ENCODE measurements at places on chromosomes 5 and 9.

DNA sequence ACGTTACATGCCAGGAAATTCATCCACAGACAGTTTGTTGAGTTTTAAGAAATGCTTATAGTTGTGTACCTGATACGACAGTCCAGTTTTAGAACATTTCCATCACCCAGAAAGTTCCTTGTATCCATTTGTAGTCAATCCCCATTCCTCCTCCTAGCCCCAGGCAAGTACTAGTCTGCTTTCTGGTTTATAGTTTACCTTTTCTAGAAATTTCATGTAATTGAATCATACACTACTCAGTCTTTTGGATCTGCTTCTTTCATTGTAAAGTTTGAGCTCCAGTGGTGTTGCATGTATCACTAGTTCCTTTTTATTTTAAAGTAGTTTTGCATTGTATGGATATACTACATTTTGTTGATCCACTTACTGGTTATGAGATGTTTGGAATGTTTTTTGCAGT lies 291.2 kb downstream of the AOPEP start:
- no peak for DNase-seq

DNA sequence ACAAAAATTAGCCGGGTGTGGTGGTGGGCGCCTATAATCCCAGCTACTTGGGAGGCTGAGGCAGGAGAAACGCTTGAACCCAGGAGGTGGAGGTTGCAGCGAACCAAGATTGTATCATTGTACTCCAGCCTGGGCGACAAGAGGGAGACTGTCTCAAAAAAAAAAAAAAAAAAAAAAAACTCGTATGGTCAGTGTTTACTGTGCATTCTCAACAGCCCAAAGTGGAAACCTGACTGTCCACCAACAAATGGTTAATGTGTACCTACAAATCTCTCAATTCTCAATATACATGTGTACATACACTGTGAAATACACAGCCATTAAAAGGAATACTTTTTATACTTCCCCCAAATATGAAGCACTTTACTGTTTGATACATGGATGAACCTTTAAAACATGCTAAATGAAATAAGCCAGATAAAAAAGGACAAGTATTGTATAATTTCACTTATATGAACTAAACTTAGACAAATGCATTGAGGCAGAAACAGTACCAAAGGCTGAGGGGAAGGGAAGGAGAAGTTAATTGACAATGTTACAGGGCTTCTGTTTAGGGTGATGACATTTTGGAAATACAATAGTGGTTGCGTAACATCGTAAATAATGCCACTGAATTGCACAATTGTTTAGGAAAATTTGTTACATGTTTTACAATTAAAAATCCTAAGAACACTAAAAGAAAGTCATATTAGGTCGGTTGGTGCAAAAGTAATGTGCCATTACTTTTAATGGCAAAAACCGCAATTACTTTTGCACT lies 16.5 kb downstream of the DNAJA1 start:
- no peak for DNase-seq

- no peak for DNase-seq
Measured at GRCh38 chr9:30065888-30066287, 2318.6 kb upstream of the ACO1 start.

DNA sequence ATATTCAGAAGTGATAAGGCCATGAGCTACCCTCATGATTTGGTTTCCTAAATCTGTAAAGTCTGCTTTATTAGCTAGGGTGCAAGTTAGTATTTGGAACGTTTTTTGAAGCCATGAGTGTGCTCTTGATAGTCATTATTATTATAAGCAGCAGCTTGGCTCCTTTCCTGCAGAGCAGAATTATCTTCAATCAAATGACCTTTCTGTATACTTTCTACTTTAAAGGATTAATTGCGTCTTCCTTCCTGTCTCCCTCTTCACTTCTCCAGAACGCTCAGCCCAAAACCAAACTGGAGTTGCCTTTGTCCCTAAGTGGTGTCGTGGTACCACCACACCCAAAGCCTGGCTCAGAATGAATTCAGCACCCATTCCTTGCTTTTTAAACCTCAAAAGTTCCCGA lies 211.3 kb downstream of the ARHGAP26 start:
- DNase-seq: no peak

- no peak for DNase-seq
Measured at GRCh38 chr9:76818271-76818670, 54.0 kb downstream of the PCA3 start.

- peak; percentile 84 for DNase-seq
Measured at GRCh38 chr9:136644593-136645351, 17.9 kb upstream of the EGFL7 start.

- DNase-seq: no peak
Measured at GRCh38 chr5:114054594-114054993, 307.3 kb upstream of the KCNN2 start.

DNA sequence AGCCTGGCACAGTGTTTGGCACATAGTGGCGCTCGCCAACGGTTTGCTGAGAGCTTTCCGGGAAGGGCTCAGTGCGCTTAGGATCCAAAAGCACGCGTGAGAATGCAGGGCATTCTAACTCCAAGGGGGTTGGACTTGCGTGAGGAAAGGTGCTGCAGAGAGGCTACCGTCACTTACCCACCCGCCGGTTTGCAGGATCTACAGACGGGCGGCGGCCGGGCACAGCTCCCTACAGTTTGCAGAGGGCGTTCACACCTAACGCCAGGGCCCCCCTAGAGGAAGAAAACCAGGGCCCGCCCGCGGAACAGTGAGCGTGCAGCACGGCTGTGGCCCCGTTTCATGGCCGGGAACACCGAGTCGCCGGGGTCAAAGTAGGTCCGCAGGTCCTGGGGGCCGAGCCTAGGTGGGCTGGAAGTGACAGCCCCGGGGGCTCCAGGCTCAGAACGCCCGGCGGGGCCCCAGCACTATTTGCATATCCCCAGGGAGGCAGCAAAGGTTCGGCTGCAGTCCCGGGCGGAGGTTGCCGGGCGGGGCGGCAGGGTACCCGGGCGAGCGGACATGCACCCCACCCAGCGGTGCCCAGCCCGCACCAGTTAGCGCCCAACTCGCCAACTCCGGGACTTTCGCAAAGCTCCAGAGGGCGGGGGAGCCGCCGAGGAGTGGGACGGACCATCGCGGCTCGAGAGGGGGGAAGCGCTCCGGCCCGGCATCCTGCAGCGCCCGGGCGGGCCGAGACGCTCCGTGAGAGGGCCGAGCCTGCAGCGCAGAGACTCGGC lies 526 bp upstream of the GALNT10 start:
- peak; percentile 94 for DNase-seq

GRCh38 chr5:58099257-58099656 lies 360.6 kb downstream of the PLK2 start:
- DNase-seq: no peak

GRCh38 chr5:146039420-146039819 lies 66.0 kb downstream of the PLAC8L1 start:
- no peak for DNase-seq

- no peak for DNase-seq
Measured at GRCh38 chr9:104911032-104911607, 16.8 kb downstream of the ABCA1 start.

DNA sequence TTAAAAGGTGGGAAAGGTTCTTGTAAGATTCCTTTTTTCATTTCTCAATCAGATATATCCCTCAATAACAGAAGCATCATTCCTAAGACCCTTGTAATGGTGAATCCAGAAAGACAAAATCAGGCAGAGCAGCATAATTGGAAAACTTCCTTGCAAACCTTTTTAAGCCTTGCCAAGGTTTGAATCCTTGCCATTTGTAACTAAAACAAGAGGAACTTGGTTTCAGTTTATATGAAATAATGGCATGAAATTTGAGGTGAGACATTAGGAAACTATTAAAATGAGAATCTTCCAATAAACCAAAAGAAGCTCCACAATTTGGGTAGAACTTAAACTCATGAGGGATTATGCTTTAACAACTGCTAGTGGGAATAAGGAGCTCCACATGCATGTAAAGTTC lies 384.7 kb upstream of the SMC2 start:
- no peak for DNase-seq

DNA sequence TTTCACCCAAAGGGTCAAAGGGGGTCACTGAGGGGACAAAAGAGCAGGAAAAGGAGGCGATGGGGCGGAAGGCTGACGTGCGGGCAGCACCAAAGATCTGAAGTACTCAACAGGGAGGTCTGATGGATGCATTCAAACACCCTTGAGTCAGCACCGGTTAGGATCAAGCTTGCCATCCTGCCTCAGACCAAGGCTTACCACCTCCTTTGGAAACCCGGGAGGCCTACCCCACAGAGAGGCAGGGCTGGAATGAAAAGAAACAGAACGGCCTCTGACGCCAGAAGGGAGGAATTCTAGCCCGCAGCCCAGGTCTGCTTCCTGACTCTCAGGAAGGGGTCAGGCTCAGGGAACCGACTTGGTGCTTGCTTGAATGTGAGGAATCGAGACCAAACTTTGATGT lies 125.6 kb downstream of the PAPPA start:
- no peak for DNase-seq

GRCh38 chr9:76605321-76605900 lies 146.4 kb downstream of the GCNT1 start:
- DNase-seq: peak; percentile 56

- DNase-seq: no peak
Measured at GRCh38 chr5:74304536-74304935, 336.0 kb downstream of the ENC1 start.

DNA sequence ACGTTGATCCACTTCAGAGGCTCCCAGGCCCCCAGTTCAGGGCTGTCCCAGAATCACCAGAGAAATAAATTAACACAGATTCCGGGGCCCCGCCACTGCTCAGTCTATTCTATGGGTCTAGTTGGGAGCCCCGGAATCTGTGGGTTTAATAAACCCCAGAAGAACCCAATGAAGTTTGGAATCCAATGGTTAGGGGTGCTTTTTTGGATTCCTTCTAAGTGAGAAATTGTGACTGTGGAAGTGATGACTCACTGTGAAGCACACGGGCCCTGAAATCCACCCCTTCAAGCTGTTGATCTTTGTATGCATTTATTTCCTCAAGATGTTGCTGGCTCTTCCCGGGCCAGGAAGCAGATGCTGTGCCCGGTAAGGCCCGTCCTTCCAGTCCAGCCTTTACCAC lies 57.3 kb upstream of the SLC28A3 start:
- DNase-seq: no peak

DNA sequence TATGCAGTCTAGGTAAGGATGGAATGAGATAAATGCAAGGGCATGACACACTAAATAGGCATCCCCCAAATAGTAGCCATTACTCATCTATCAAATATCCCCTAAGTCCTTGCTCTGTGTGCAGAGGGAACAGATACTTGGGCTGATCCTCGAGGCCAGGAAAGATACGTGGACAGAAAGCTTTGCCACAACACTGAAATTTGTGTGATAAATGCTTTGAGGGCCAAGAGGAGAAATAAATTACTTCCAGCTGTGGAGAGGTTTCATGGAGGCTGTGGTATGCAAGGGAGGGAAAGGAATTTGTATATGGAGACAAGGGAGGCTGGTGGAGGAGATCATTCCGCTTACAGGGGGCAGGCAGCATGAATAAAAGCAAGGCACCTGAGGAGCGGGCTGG lies 18.5 kb downstream of the ATOX1 start:
- no peak for DNase-seq

DNA sequence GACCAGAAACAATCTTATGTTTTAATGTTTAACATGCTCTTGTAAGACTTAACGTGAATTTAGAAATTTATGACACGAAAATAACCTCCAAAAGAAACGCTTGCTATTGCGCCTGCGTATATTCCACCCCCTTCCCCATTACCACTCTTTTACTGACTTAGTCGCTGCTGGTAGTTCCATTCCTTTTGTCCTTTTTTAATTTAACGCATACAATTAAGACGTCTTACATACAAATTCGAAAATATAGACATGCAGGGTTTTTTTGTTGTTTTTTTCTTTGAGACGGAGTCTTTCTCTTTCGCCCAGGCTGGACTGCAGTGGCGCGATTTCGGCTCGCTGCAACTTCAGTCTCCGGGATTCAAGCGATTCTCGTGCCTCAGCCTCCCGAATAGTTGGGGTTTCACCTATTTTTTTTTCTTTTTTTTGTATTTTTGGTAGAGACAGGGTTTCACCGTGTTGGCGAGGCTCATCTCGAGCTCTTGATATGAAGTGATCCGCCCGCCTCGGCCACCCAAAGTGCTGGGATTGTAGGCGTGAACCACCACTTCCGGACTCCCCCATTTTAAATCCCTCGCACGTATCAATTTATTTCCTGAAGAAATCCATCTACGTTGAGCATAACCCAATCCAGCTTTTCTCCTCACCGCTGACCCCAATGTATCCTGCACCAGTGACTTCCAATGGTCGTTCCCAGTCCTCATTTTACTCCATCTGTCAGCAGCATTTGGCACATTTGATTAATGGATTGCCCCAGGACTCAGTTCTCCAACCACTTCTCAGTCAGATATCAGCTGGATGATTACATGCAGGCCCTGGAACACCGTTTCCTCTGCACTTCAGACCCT lies 684 bp upstream of the MED7 start:
- no peak for DNase-seq

DNA sequence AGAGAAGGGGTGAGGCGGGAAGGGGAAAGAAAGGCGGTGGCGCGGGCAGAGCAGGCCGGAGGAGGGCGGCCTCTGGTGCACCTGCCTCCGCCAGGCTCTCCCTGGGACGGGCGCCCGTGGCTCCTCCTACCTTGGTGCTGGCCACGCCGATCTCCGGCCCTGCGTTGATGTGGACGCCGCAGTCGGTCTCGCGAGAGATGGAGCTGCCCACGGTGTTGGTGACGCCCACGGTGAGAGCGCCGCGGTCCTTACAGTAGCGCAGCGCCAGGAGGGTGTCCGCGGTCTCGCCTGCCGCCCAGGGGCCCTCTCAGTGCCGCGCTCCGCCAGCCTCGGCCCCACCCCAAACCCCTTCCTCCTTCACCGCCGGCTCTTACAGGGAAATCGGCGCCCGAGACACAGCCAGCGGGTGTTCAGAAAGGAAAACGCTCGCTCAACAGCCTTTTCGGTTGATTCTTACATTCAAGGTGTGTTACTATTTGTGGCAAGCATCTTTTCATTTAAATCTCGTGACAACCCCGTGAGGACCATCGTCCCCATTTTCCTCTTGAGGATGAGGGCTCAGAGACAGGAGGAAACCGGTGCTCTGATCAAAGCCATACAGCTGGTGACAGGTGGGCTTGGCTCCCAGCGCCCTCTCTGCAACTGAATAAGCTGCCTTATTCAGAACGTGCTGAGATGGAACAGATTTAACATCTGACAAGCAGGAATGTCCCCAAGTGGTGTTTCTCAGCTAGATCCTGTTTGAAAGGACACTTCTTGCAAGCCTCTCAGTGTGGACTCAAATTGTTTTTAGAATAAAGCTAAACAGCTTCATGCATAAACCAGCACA lies 22.0 kb upstream of the MAPK9 start:
- peak; percentile 27 for DNase-seq

GRCh38 chr5:146548781-146549449 lies 32.9 kb upstream of the GPR151 start:
- DNase-seq: no peak

- no peak for DNase-seq
Measured at GRCh38 chr9:133333566-133333965, 2.4 kb downstream of the SURF6 start.

- DNase-seq: no peak
Measured at GRCh38 chr9:116713271-116713670, 26.2 kb downstream of the TRIM32 start.

Measured in B cell (primary cell).